ENCODE measurements at places on chromosomes 6 and 20. TPM values are rescaled to one million over a fixed set of nuclear protein-coding genes. Genes with fewer than 3 reads are reported as not detected.

GRCh38 chr6:45438849-45439406, 61.2 kb upstream of the SUPT3H start:
- no peak for DNase-seq

GRCh38 chr6:109655761-109656262, 35.2 kb downstream of the AK9 start:
- DNase-seq = no peak

The SMLR1 gene
- 0.12 TPM for total RNA-seq

GRCh38 chr6:109036574-109037294, 57.9 kb downstream of the SESN1 start:
- no peak for DNase-seq

GRCh38 chr20:58129721-58130151, 98.7 kb downstream of the ANKRD60 start:
- peak; percentile 65 for DNase-seq

The ARHGAP40 gene
- not detected for total RNA-seq

DNA sequence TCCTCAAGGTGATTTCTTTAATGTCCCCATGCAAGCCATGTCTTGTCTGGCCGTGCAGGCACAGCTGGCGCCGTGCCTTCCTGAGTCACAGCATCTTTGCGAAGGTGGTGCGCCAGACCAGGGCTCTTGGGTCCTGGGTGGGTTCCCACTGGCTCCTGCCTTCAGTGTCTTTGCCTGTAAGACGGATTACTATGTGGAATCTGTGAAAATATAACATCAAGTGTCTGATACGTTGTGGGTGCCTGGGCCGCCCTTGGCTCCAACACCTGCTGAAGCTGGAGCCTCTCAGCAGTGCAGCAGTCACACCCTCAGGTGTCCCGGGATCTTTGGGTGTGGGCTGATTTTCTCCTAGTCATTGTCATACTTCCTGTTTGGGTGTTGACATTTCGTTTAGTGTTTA, 3.2 kb downstream of the OSBPL2 start:
- DNase-seq = no peak

The SLC17A1 gene
- not detected for total RNA-seq

- DNase-seq = no peak
Measured at GRCh38 chr6:112206110-112206458, 48.3 kb downstream of the LAMA4 start.

- no peak for DNase-seq
Measured at GRCh38 chr20:45867819-45868176, 10.4 kb downstream of the ZSWIM3 start.

DNA sequence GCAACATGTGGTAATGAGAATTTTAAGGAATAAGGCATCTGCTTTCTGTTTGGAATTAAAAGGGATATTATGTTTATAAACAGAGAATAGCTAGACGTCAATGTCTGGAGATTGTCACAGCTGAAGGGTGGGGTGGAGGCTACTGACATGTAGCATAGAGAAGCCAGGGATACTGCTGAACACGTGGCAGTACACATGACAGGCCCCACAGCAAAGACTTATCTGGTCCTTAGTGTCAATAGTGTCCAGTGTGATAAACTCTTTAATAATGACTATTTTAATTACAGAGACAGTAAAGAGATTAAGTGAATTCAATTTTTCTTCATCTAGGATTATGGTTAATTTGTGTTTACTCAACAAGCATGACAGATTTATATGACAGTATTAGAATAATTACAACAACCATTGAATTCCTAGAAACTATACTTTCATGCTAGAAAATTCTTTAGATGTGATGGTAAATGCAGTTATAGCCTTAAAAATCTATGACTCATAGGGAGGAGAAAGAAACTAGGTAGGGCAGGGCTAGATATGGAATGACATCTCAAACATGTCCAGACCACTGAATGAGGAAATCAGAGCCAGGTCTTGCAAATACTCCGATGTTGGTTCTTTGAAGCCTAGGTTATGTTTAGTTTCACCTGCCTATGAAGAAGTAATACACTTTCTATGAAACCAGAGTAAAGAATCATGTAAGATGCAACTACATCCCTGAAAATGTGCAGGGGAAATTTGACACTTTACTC, 399.5 kb downstream of the PHF3 start:
- DNase-seq = no peak

DNA sequence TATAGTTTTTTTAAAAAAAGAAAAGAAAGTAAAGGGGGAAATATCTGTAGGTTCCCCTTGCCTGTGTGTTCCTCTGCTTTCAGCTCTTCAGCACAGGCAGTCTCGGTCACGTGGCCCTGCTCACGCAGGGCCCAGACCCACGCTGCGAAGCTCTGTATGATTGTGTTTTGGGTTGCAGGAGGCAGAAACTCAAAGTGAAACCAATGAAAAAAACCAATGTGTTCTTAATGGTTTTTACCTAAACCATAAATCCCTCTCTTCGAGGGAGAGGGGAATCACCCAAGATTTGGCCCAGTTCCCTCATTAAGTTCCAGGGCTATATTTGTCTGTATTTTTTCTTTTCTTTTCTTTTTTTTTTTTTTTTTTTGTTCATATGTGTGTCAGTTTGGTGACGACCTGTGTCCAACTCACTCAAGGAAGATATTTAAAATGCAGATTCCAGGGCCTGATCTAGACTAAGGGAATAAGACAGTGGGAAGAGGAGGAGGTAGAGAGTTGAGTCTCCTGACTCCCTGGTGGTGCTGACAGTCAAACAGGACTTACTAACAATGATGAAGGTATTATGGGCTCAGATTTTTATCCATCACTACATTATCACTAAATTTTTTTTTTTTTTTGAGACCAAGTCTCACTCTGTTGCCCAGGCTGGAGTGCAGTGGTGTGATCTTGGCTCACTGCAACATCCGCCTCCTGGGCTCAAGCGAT, 33.8 kb upstream of the RREB1 start:
- peak; percentile 51 for DNase-seq

GRCh38 chr6:109421184-109421583, 19.2 kb downstream of the PPIL6 start:
- DNase-seq = no peak

DNA sequence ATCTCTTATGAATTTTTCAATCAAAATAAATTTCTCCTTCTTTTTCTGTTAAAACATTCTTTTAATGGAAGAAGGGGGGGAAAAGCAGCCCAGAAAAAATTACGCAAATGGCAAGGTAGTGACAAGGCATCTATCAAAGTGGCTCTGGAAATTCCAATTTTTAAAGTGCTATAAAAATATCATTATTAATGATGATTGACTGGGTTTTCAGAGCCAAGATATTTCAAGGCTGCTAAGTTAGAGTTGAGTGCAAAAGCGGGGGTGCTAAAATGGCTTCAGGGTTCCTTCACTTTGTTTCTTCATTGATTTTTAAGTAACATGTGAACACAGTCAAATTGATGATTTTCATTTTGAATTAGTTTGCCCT, 171.6 kb upstream of the CITED2 start:
- no peak for DNase-seq

GRCh38 chr20:3000852-3001523, 42.4 kb upstream of the GNRH2 start:
- DNase-seq = no peak

The SALL4 gene
- 0.57 TPM for total RNA-seq

The DEFB132 gene
- total RNA-seq = not detected

Data from ovary (tissue), 10 donors.